ENCODE measurements at places on chromosomes 11 and 22. TPM values are rescaled to one million over a fixed set of nuclear protein-coding genes. Genes with fewer than 3 reads are reported as not detected.
A peak's percentile ranks its signal among the peaks of the same experiment; 100 is the strongest.

LARGE1 gene
- total RNA-seq = 40.6 TPM

- no peak for DNase-seq
Observed at GRCh38 chr22:20619045-20619892, 111.9 kb downstream of the MED15 start.

OR8G1 gene
- total RNA-seq = not detected

GRCh38 chr11:17770048-17770652 is 35.6 kb downstream of the KCNC1 start:
- DNase-seq = no peak

GRCh38 chr11:93481279-93481678 is 61.9 kb downstream of the SMCO4 start:
- no peak for DNase-seq

DNA sequence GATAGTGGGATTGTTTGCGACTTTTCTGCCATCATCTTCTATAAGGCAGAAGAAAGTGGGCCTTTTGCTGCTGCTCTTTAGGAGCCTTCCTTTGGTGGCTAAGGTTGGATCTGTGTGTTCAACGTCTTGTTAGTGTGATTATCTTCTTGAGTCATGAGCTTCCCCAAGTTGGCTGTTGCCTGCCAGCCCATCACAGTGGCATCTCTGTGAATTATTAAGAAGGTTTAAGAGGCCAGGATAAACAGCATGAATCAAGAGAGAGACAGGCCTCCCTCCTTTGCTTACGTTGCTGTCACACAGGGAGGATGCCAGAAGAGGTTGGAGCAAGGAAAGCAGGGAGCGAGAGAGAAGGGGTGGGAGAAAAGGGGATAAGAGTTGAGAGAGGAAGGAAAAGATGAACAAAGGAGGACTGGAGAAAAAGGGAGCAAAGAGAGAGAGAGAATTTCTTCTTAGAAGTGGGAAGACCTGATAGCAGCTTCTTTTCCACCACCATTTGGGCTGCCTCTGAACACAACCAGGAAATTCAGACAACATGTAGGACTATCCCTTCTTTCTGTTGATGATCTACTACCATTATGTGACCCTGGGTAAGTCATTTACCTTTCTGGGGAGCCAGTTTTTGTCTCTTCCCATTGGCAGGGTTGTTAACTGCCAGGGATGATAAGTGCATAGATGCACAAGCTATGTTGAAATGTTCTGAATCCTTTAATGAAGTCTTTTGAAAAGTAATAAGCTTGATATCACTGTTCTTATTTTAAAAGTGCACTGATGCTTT is 126.5 kb downstream of the NAV2 start:
- DNase-seq = no peak

GRCh38 chr22:19525666-19526065 is 1.5 kb upstream of the CLDN5 start:
- DNase-seq = peak; percentile 56

DNA sequence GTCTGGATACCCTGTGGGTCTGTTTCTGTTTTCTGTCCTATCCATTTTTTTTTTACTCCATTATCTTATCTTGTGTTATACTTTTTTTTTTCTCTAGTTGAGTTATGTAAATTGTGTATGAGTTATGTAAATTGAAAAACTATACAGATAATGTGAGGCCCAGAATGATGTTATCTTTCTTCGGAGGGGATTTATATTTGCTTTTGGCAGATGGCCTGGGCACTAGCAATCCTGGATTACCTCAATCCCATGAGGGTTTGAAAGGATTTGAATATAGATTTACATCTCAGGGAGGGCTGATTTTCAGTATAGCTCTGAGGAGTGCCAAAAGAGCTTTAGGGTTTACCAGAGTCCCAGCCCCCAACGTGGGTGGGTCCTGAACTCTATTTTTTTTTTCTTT is 71.0 kb downstream of the CSTPP1 start:
- no peak for DNase-seq

HEPN1 gene
- total RNA-seq = not detected

DNA sequence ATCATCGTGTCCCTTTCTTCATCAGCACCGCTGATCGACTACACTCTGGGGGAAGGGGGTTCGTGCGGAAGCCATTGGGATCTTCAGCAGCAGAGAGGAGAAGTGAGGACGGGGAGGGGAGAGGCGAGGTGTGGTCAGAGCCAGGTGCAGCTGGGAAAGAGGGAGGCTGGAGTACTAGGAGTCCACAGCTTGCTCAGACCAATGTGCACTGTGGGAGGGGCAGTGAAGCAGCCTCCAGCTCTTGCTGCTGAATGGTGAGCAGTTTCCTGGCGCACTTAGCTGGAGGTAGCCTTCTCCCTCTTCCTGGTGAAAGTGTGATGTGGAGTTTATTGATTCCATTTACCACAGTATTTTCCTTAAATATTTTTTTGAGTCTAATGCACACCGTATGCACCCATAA is 99.0 kb upstream of the NECTIN1 start:
- DNase-seq = no peak

GRCh38 chr11:71169313-71169712 is 83.1 kb downstream of the SHANK2 start:
- DNase-seq = peak; percentile 16

DNA sequence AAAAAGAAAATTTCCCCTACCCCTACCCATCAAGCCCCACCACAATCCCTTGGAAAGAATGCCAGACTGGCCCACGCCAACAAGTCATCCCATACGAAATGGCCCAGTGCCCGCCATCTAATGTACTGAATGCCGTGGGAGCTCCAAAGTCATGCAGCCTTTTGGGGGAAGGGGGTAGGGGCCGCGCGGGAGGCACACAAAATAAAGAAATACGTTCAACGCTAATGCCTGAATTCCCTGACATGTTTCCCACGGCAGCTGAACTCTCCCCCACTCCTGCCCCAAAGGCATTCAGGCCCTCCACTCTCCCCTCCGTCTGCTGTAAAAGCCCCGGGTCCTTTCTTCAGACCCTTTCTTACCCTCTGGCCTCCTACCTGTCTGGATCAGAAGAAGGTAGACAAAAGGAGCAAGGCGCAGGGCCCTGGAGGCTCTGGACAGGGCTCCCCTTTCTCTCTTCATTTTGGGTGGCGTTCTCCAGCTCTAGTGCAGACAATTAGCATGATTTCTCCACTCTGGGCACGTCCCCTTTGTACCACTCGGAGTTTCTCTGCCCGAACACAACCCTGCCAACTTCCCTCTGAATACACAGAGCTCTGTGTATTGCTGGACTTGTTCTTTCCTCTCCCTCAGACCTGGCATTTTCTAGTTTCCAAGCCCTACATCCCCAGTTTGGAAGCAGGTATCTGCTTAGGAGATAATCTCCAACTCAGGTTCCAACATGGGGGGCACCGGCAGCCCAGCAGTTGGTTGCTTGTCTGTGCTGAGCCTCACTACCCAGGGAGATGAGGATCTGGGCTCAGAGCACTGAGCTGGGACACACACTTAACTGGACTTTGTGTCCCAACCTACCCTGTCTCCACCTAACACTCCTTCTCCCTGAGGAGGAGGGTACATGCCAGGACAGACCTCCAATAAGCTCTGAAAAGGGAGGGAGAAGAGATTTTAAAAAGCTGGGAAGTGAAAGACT is at the start of gene HEPACAM:
Gene HEPACAM (minus strand): TSS at position 500 of the 967 bp plus-strand sequence. CDS start 41 bp downstream, at position 459.
- DNase-seq = no peak

DNA sequence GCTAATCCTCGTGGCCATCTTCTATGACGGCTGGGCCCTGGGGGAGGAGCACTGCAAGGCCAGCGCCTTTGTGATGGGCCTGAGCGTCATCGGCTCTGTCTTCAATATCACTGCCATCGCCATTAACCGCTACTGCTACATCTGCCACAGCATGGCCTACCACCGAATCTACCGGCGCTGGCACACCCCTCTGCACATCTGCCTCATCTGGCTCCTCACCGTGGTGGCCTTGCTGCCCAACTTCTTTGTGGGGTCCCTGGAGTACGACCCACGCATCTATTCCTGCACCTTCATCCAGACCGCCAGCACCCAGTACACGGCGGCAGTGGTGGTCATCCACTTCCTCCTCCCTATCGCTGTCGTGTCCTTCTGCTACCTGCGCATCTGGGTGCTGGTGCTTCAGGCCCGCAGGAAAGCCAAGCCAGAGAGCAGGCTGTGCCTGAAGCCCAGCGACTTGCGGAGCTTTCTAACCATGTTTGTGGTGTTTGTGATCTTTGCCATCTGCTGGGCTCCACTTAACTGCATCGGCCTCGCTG is 12.1 kb downstream of the MTNR1B start:
- no peak for DNase-seq

DNA sequence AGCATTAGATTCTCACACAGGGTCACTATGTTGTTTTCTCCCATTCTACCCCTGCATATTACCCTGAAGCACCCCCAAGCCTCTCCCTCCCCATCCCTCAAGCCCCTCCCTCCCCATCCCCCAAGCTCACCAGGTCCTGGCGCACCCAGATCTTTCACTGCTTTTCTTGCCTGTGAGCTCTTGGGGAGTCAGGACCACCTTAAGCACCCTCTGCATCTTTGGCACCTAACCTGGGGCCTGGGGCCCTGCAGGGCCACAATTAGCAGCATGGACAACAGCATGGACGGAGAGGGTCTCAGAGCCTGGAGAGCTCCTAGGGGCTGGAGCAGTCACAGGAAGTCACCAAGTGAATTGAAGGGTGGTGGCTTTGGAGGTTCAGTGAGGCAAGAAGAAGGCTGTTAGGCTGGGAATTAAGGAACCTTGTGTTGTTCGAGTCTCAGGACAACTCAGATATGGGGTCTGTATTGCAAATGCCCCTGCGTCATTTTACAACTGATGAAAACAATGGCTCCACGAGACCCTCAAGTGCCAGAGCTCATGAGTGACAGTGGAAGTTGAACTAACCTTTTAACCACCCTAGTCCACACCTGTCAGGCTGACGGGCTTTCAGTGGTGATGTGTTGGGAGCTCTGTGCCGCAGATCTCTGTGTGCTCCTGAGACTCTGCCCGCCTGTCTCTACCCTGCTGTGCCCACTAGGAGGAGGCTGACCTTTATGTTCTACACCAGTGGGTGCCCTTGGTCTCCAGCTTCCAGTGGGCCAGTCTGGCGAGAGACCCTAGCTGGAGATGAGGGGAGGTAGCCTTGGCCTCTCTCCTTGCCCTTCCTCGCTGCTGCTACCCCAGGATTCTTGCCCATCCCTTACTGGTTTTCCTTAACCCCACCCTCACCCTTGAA is 111.3 kb upstream of the OR4B1 start:
- no peak for DNase-seq

YPEL1 gene
- total RNA-seq = 1.1 TPM

C11orf97 gene
- not detected for total RNA-seq

CCDC89 gene
- total RNA-seq = 16.6 TPM

All from ascending aorta (tissue), 2 donors.